ENCODE measurements at places on chromosomes 2 and 18.
A peak's percentile ranks its signal among the peaks of the same experiment; 100 is the strongest.

GRCh38 chr18:50947899-50948298 is 19.9 kb upstream of the ELAC1 start:
- no peak for DNase-seq

- no peak for DNase-seq
Measured at GRCh38 chr2:109537565-109538222, 76.1 kb downstream of the SEPTIN10 start.

- DNase-seq: no peak
Measured at GRCh38 chr2:114222344-114222743, 220.1 kb upstream of the DPP10 start.

DNA sequence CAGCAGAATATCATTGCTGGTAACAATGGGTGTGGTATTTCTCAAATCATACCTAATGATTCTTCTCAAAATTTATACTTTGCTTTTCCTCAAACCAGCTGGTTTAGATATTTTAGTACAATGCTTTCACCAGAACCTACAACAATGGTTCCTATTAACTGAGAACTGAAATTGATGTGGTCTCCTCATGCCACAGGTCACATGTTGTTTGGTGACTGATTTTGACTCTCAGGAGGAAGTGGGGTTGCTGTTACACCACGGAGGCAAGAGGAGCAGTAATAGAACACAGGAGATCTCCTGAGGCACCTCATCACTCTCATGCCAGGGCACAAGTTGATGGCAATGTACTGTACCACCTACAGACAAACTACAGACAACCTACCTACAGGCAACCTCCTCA is 3.0 kb upstream of the CEP68 start:
- DNase-seq: no peak

DNA sequence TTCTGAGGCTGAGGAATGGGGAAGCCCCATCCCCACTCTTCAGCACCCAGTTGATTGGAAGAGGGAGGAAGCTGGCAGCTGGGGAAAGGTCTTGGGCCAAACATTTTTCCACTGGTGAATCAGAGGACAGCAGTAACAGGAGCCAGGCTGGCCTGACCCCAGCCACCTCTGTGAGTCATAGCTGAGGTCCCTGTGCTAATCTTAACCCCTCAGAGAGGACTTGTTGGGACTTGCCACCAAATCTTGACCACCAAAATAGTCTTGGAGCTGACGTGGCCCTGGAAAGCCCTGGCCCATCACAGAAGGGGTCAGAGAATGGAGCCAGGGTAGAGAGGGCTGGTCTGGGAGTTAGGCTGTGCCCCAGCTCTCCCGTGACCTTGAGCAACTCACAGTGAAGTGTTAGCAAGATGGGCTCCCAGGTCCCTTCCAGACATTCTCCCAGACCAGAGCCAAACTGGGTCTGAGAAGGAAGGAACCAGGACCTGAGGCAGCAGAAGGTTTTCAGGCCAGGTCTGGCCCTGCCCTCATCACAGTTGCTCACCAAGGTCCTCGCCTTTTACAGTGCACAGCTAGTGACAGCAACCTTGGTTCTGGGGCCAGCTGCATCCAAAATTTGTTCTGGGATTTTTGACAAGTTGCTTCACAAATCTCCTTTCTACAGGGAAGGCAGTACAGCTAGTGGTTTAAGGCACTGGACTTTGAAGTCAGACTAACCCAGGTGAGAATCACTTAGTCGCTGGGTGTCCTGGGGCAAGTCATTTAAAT is 266.6 kb downstream of the CYP26B1 start:
- DNase-seq: no peak

DNA sequence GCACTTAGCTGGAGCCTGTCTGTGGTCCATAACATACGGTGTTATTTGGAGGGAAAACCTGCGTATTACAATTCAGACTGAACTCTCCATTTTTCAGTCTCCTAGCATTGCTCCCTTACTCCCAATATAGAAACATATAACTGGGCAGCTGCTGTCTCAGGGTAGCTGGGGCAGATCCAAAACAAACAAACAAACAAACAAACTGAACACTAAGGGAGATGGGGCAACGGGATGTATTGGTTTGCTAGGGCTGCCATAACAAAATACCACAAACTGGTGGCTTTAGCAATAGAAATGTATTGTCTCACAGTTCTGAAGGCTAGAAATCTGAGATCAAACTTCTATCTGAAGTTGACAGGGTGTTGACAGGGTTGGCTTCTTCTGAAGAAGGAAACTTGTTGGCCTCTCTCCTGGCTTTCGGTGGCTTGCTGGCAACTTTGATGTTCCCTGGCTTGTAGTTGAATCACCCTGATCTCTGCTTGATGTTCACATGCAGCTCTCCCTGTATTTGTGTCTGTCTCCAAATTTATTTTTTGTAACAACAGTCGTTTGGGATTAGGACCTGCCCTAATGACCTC is 329.3 kb upstream of the ZNF804A start:
- DNase-seq: no peak

DNA sequence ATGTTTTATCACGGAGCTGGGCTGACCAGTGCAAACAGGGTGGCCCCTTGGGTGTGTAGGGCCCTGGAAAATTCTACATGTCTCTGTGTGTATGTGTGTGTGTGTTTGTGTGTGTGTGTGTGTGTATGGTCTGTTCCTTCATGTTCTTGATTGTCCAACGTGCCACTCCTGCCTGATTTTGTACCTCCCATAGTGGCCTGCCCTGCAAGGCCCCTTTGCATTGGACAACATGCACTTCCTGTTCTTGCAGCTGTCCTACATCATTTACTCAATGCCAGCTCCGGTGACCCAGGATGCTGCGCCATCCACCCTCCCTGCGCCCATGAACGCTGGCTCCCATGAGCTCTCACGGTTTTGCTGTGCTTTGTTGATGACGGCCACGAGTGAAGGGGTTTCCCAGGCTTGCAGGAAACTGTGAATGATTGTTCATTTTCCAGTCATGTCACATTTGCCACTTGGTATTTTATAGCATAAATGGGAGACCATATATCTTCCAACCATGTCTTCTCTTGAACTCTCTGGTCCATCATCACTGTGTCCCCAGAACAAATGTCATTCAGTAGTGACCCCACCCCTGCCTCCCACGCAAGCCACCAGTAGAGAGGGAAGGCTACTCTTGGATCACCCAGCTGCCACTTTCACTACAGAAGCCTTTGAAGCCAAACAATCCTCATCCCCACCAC is 69.7 kb upstream of the NCK2 start:
- DNase-seq: no peak

- no peak for DNase-seq
Measured at GRCh38 chr2:9032121-9032520, 28.6 kb upstream of the MBOAT2 start.

GRCh38 chr2:234404957-234405356 is 91.9 kb downstream of the ARL4C start:
- DNase-seq: no peak

DNA sequence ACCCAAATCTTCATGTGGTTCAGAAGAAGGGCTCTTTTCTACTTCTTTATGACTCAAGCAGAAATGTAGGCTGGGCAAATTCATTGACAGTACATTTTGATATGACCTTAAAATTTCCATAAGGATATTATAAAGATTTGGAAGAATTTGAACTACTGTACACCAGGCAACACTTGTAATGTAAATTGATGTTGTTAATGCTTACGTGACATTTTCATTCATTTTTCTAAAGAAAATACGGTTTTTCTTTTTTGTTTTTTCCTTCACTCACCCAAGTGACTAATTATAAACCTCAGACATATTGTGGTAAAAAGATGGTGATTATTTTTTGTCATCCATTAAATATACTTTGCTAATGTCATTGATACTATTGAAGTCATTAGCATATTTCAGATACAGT is 17.4 kb downstream of the AFTPH start:
- no peak for DNase-seq

DNA sequence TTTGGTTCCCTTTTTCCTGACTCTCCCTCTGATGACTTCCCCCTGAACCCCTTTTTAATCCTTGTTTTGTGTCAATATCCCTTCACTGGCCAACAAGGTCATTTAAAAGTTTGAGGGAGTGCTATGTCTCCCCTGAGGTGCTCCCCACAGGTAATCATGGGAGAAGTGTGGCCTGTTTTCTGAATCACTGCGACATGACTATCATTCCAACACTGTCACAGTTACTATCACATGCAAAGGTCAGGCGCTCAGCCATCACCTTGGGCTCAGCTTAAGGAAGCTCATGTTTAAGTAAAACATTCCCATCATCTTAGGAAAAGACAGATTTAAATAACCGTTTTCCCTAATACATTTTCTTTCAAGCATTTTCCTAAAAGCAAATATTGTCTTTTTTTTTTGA is 20.9 kb upstream of the ACAA2 start:
- DNase-seq: no peak

GRCh38 chr2:715854-716560 is 38.8 kb upstream of the TMEM18 start:
- DNase-seq: peak; percentile 18

GRCh38 chr2:119160361-119160990 is 1.9 kb upstream of the C1QL2 start:
- no peak for DNase-seq

DNA sequence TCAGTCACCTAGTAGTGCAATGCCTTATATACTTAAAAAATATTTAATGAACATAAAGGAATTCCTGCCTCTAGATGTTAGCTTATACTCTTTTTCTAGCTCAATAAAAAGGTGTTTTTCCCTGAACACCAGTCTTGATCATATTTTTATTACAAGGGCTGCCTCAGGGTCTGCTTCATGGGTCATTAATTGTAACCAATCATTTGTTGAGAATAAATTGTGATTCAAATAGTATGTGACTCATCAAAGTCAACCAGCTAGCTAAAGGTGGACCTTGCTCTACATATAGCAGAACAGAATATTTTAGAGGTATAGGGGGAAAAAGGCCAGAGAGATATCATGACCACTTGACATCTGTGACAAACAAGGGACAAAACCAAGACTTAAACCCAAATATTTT is 114.0 kb downstream of the PIK3C3 start:
- no peak for DNase-seq

GRCh38 chr2:26059542-26059941 is 25.7 kb downstream of the RAB10 start:
- no peak for DNase-seq

DNA sequence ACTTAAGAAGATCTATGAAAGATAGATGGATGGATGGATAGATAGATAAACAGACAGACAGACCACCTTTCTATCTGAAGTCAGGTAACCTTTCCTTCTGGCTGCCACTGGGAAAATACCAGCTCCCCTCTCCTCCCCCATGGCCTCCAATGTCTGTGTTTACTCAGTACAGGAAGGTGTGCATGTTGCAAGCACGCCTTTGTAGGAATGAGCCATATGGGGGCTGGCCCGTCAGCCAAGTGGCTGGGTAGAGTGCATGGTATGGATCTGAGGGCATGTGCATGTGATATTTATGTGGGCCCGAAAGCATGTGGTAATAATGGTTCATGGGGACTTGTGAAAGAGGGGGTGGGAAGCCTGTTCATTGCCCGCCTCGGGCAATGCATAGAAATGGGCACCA is 109.2 kb upstream of the FZD7 start:
- no peak for DNase-seq

DNA sequence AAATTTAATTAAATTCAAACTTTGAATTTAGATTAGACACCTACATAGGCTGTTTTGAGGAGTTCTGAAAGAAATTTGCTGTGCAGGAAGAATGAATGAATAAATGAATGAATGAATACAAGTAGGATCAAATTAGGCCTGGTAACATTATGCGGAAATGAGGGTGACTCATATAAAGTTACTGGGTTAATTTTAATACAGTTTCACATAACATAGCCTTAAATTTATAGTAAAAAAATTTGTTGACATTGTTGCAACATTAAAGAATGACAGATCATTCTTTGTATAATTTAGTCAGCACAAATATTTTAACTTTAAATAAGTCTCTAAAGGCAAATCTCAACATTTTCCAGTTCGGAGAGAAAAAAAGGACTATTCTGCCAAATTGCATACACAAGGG is 1293.1 kb upstream of the SLC39A10 start:
- no peak for DNase-seq

GRCh38 chr2:33806041-33806440 is 206.9 kb upstream of the FAM98A start:
- DNase-seq: no peak

DNA sequence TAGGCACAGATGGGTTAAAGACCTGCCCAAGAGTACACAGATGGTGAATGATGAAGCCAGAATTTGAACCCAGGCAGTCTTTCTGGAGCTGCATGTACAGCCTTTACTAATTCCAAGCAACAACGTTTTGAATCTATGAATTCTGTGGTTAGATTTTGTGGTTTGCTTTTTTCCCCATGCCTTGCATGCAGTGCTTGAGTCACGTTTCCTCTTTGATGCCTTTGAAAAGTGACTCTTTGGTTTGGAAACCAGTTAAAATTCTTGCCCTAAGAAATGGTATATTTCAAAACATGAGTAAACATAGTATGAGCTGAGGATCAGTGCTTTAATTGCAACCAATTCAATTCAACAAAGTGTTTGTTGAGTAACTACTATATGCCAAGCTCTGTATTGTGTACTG is 48.2 kb upstream of the PPM1B start:
- peak; percentile 41 for DNase-seq

GRCh38 chr2:178827111-178827510 is 19.9 kb upstream of the TTN start:
- DNase-seq: no peak

DNA sequence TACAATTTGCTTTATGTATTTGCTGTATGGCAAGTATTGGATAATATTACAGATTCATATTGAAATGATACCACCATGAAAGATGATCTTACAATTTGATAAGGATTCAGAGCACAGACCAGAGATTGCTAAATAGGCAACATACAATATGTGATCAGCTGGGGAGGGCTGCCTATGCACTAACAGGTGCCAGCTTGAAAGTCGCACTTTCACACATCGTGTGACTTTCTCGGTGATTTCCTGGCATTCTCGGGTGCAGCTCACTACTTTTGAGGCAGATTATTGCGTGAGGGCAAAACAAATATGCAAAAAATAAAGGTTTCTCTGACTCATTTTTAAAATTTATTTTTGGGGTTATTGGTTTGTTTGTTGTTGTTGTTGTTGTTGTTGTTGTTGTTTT is 36.0 kb downstream of the RBMS1 start:
- no peak for DNase-seq

- DNase-seq: no peak
Measured at GRCh38 chr2:75489721-75490120, 71.0 kb downstream of the EVA1A start.

GRCh38 chr18:59189746-59190145 is 30.2 kb upstream of the GRP start:
- DNase-seq: no peak

- no peak for DNase-seq
Measured at GRCh38 chr2:63537306-63537705, 51.0 kb downstream of the WDPCP start.
